Endothelial cell of umbilical vein (primary cell): ENCODE measurements at places on chromosomes 2 and 18. TPM values are rescaled to one million over a fixed set of nuclear protein-coding genes. Genes with fewer than 3 reads are reported as not detected.

The ERBB4 gene
- total RNA-seq, result 0.27 and 0.74 TPM in 2 replicates

The INSIG2 gene
- total RNA-seq, result 19.7 and 26.9 TPM in 2 replicates

The DCAF17 gene
- total RNA-seq, result 14.9 and 15.0 TPM in 2 replicates

DNA sequence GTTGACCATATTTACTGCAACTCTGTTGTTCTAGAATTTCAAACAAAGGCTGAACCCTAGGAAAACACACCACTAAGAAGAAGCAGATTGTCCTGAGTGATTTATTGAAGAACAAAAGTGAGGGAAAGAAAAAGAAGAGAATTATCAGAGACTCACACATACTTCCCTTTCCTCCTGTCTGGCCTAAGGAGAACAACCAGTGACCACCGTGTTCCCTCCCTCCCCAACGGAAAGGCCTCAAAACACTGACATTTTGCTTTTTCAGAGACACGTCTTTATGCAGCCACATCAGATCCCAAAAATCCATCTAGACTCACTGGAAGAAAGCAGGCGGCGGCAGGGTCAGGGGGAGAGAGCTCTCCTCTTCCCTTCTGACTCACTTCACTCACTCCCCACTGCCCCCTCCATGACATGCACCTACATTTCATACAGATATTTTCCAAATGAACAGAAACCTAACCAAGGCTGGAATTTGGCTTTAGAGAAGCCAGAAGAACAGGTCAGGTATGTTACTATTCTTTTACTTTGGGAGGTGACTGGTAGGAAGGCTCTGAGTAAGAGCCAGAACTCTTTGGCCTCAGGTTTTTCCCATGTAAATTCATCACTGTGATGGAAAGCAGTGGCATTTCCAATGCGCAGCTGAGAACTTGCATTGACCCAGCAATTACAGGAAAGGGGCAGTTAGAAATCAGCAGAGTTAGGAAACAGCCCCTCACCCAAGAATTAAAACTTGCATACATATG lies 169.9 kb downstream of the BCL11A start:
- no peak for DNase-seq

DNA sequence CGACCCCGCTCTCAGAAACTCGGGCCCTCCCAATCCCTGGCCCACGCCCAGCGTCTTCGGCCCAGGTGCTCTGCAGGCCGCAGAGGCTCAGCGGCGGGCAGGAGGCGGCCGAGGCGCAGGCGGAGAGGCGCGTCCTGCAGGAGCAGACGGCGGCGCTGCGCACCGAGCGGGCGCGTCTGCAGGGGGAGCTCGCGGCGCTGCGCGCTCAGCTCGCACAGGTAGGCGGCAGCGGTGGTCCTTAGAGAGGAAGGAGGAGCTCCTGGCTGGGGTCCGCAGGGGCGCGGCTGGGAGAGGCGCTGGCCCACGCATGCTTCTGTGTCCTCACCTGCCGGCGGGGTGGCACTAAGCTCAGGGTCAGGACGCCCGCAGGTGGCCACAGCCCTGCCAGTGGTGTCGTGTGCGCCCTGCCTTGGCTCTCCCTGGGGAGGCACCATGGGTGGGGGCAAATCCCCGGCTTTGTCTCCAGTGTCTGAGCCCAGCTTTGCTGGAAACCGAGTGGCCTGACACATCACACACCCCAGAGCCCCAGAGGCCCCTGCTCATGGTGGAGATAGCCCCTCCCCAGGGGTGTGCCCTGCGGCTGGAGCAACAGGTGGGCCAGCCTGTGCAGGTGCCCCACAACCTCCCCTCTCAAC lies 14.9 kb upstream of the SNED1 start:
- peak; percentile 49 for DNase-seq

GRCh38 chr18:59052965-59053820 lies 86.5 kb upstream of the SEC11C start:
- DNase-seq, result no peak

- no peak for DNase-seq
These were observed 1258.3 kb upstream of the GYPC start for GRCh38 chr2:125397535-125398251.

DNA sequence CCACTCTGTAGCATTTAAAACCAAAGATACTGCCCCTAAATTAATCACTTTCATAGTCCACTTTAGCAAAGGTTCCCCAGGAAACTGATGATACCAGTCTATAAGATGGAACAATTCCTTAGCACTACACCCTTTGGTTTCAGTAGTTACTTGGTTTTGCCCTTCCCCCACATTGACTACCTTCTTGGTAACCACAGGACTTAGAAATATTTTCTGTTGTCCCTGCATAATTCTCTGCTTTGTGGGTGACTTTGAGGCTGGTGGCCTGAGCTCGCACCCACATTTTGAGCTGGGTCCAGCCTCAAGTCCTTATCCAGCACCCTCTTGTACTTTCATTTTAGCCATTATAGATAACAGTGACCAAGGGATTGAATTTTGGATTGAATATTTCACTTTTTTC lies 23.1 kb downstream of the ELP2 start:
- no peak for DNase-seq
